Endothelial cell (in vitro differentiated cells): ENCODE measurements at places on chromosomes 4 and X. TPM values are rescaled to one million over a fixed set of nuclear protein-coding genes. Genes with fewer than 3 reads are reported as not detected.

Gene F9
- not detected for total RNA-seq

- peak; percentile 67 for DNase-seq
These were observed at the start of gene PNPLA4 for GRCh38 chrX:7927259-7928167. Gene PNPLA4 (minus strand): TSS chrX:7927413. CDS start chrX:7926119, 1,294 bp downstream.

DNA sequence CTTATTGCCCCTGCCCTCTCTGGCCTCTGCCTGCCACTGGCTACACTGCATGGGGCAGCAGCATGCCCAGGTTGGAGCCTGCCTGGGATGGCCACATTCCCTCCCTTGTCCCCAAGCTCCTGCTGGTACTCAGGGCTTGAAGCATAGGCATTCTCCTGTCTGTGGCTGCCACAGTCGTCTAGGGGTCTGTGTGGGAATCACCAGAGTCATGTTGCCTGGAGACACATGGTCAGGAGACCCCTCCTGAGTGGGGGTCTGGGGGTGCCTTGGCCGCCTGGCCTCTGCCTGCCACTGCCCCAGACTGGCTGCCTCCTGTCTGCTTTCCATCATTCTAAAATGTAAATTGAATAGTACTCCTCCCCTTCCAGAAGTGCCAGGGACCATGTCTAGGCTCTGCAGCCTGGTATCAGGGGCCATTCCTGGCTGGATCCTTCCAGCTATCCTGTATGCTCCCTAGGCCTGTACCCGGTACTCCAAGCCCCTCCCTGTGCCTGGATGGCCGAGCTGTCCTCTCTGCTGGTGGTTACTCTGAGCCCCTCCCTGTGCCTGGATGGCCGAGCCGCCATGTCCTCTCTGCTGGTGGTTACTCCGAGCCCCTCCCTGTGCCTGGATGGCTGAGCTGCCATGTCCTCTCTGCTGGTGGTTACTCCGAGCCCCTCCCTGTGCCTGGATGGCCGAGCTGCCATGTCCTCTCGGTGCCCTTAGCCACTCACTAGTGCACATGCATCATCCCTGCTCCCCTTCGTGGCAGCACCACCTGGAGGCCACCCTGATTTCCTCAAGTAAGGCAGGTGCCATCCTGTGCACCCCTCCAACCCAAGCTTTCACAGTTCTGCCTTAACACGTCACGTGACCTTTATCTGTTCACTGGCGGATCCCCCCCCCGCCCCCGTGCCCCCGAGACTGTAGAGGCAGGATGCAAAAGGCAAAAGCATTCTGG is 5.5 kb upstream of the NKX1-1 start:
- no peak for DNase-seq

GRCh38 chrX:68568136-68568535 is 69.3 kb downstream of the YIPF6 start:
- DNase-seq: no peak

DNA sequence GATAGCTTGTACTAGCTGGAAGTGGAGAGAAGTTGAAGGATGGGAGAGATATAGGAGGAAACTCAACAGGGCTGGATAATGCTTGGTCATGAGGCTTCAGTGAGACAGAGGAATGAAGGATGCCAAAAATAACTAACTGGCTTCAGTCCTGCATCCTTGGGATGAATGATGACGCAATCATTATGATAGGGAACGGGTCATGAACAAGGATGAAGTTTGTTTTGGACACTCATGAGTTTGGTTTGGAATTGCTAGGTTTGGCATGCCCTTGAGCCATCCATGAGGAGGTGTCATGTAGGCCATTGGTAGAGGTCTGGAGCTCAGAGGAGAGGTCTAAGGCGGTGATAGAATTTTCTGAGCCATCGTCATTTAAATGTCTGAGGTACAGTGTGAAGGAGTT is 160.0 kb upstream of the NHS start:
- no peak for DNase-seq

DNA sequence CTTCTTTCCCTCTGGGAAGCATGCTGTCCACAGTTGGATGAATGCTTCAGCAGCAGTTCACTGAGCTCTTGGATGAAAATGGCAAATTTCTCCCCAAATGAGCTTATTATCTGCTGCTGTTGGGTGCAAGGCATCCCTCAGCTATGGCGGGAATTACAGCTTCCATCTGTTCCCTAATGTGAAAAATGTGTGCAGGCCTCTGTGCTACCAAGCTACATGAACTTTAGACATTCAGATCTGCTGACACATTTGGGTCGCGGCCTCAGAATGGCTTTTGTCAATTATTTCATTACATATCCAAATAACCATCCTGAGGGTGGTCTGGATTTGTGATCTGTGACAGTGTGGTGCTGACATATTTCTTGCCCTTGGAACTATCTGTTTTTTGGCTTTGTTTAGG is 119.5 kb upstream of the SCML1 start:
- DNase-seq: no peak

DNA sequence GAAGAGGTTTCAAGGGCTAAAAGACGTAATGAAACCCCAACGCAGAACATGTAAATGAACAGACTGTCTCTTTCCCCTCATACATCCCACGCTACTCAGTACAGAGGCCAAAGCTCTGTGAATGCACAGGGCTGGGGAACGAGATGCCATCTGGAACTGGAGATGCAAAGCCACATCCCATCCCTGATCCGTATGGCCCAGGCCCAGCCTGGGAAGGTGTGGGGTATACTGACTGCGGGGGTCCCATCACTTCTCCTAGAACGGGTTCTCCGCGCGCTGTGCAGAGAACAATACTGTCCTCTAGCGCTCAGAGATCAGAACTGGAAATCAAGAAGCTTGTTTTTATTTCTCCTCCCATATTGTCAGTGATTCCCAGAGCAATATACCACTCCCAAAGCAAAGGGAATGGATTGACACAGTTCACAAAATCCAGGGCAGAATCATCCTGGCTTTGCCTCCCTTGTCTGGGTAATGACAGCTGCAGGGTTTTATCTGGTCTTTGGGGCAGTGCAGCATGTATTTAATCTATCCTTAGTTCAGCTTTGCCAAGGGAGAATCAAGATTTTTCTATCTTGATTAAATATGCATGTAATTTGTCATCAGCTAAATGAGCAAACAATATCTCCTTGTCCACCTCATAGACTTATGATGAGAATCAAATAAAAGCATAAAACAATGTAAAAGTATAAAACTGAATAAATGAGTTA is 47.3 kb upstream of the TLR3 start:
- DNase-seq: peak; percentile 29

Gene OTC
- not detected for total RNA-seq

Gene RAB41
- total RNA-seq: not detected

- DNase-seq: no peak
These were observed 83.6 kb downstream of the ATOH1 start for GRCh38 chr4:93912146-93912545.

Gene PRRG1
- 16.5 TPM for total RNA-seq

DNA sequence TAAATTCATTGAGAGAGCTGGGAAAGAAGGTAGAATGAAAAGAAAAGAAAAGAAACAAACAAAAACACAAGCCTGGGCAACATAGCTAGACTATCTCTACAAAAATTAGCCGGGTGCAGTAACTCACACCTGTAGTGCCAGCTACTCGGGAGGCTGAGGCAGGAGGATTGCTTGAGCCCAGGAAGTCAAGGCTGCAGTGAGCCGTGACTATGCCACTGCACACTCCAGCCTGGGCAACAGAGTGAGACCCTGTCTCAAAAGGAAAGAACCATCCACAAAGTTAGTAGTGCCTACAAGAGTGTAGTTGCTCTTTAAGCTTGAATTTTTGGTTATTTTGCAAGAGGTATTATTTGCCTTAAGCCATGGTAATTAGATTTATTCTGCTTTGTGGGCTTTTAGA is 157.7 kb downstream of the CBR4 start:
- no peak for DNase-seq

DNA sequence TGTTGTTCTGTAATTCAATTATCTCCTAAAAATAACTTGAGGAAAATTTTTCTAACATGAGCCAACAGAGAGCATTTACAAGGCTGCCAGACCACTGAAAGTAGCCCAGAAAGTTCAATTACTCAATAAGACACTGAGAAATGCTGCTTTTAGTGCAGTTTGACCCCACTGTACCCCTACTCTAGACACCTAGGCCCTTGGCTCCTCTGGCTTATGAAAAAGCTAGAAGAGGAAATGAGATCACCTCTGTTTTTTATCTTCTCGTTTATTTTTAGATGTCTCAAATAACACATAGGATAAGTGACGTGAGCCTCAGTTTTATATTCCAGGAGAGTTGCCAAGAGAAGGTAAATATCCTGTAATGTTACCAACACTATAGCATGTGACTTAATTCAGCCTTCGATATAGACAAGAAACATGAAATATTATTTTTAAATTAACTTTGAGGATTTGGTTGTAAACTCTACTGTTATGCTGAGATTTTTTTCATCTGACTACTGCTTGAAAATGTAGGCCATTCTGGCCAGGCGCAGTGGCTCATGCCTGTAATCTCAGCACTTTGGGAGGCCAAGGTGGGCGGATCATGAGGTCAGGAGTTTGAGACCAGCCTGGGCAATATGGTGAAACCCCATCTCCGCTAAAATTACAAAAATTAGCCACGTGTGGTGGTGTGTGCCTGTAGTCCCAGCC is 24.4 kb downstream of the TNIP3 start:
- DNase-seq: no peak

GRCh38 chr4:141999446-142000143 is 363.2 kb downstream of the IL15 start:
- no peak for DNase-seq

Gene CXCL10
- not detected for total RNA-seq

DNA sequence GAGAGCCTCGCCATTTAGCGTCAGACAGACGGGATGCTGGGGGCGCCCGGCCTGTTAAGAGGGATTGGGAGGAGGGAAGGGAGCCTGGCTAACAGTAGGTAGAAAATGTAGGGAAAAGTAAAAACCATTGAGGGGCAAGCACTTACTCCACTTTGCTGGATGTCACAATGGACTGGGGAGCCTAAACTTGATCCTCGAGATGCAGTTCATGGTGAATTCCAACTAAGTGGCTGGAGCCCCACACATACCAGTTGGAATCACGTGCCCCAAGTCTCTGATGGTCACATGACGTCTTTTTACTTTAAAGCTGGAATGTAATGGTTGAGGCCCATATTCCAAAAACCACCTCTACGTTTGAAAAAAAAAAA is 1.5 kb downstream of the PLS3 start:
- DNase-seq: no peak

DNA sequence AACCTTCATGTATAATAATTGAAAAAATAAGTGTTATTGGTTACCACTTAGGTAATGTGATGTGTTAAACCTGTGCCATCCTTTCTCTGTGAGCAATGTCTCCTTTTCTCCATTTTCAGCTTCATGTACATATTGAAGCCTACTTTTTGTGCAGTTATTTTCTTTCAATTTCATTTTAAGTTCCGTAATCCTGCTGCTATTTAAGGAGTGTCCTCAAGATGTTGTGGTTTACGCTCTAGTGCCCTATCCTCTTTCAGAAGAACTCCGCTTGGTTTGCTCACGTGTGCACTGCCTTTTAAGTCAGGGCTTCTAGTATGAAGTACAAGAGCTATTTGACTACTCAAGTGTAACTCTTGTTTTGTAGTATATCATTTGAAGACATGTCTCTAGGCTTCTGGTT is 2253.2 kb upstream of the TENM3 start:
- DNase-seq: no peak

- no peak for DNase-seq
These were observed 17.5 kb downstream of the PLP1 start for GRCh38 chrX:103794119-103794518.

Gene SPANXN3
- not detected for total RNA-seq

DNA sequence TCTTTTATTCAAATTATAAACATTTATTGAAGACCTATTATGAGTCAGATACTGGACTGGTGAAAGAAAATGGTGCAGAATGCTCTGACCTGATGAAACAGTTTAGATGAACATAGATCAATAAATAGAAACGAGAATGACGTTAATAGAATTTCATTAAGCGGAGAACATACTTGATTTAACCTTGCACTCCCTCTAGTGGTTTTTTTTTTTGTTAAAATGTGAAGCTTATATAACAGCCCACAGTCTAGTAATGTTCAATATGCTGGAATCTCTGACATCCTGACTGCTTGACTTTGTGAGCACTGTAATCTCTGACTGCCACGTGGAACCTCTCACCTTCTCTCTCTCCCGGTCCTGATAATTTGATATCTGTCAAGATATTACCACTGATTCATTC is 32.3 kb downstream of the HDAC8 start:
- DNase-seq: no peak

DNA sequence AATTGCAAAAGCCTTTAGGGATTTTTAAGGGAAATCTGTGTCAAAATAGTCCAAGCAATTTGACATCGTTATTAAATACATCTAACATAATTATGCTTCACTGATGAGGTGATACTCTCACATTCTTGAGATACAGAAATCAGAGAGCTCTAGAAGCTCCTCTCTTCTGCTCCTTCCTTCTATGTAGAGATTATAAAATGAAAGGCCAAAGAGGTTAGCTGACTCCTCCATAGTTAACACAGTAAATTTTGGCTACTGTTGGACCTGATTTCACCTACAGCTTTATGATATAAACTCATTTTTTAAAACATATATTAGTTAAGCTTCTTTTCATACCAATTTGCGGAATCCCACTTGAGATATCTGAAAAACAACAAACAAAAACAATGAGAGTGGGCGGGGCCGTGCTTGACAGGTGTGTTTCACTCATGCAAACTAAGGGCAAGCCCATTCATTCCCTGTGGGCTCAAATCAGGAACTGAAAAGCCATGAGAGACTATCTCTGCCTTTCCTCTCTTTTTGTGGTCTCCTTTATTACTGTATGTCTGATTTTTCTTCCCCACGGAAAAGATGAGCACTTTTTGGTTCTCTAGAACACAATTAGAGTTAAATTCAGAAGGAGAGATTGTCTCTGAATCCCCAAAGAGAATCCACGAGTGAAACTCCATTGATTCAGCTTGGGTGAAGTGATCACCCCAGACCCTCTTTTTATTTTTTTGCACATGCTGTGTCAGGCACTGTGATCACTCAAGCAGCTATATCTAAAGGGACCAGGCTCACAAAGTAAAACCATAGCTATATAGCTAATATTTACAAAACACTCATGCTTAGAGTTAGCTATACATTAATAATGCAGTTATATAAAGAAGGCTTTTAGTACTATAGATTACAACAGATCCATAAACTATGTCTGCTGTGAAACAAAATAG is 566.3 kb downstream of the IL15 start:
- DNase-seq: no peak

Gene TEX13D
- total RNA-seq: not detected

Gene IL15
- 8.8 TPM for total RNA-seq

- no peak for DNase-seq
These were observed 653.6 kb upstream of the NR3C2 start for GRCh38 chr4:149095811-149096210.

Gene LRRC66
- total RNA-seq: 1.3 TPM

- no peak for DNase-seq
These were observed 611.9 kb downstream of the STPG2 start for GRCh38 chr4:97531351-97531750.

DNA sequence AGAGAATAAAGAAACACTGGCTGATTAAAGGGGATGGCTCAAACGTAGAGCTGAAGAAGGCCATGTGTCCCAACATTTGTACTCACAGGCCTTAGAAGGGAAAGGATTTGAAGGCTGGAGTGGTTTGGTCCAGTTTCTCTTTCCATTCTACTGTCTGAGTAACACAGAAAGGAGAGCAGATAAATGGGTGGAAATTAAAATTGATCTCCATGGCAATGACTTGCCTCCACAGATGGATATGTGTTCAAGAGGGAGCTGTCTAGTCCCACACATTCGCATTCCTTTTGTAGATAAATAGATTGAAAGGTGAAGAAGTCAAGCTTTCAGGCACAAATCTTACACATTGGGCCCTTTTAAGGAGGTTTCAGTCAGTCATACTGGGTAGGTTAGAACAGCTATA is 74.6 kb downstream of the DOCK11 start:
- no peak for DNase-seq

Gene CTAG2
- total RNA-seq: not detected

- DNase-seq: no peak
These were observed 66.0 kb upstream of the RLIM start for GRCh38 chrX:74680391-74680790.
